ENCODE measurements at places on chromosomes 7 and 10.

- DNase-seq: no peak
These were observed 18.4 kb downstream of the GPNMB start for GRCh38 chr7:23264916-23265458.

DNA sequence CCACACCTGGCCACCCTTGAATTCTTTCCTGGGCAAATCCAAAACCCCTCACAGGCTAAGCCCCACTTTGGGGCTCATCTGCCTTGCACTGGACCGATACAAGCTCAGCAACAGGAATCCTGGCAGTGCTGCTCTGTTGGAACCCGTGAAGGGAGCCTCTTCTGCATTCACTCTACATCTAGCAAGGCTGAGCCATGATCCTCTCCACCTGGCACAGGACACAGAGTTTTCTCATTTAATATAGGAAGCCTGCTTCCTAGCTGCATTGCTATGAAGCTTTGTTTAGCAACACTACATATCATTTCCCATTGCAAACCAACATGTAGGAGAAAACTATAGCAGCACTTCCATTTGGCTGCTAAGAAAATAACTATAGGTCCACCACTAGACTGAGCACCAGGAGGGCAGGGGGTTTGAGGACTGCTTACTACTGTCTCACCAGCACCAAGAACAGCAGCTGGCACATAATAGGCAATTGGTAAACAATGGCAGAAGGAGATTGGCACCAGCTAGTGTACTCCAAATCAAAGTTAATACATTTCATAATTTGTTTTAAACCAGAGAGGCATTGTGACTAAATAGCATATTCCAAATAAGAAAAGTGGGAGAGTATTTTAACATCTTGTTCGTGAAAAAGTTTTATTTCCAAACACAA, 56.1 kb downstream of the CPVL start:
- DNase-seq: no peak

DNA sequence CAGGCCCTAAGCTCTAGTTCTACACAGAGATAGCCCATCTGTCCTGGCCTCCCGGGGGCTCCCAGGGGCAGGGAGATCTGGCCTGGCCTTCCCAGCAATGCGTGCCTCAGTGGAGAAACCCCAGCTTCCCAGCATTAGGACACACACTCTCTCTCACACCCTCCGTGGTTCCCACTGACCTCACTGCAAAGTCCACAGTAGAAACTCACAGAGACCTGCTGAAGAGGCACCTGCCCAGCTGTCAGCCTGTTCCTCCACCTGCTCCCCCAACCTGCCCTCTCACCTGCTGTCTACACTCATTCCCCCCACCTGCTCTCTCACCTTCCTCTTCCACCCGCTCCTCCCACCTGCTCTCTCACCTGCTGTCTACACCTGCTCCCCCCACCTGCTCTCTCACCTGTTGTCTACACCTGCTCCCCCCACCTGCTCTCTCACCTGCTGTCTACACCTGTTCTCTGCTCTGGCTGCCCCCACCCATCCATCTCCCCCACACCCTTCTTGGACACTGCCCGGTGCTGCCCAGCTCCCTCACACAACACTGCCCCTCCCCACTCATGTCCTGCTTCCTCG, 21.1 kb upstream of the PFKP start:
- no peak for DNase-seq

DNA sequence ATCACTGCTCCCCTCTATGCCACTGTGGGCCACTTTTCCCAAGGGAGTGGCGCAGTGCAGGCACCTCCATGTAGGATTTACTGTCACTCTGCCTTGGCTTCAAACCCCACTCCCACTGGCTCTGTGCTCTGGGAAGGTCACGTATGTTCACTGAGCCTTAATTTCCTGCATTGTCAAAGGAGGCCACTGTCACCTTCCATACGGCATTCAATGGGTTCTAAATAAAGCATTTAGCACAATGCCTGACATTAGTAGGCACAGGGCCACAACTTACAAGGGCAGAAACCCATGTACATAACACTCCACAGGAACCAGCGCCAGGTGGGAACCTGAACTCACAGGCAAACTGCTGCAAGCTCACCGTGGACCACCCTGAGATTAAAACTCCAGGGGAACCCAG, 196.4 kb downstream of the USP6NL start:
- DNase-seq: no peak

- no peak for DNase-seq
These were observed 11.9 kb upstream of the OR6V1 start for GRCh38 chr7:143040209-143040715.

DNA sequence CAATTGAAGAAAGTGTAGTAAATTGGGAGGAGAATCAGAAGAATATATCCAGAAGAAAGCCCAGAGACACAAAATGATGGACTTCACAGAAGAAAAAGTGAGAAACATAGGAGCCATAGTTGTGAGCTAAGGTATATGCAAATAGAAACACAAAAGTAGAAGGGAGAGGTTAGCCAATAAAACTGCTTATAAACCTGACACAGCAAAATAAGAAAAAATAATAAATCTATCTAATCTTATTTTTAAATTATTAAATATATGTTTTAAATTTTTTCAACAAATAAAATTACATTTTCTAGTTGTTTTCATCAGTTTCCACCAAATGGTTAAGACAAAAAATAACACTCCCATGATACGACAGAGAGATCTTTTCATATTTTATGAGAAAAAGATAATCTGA, 903.5 kb downstream of the DNAJB9 start:
- DNase-seq: no peak

DNA sequence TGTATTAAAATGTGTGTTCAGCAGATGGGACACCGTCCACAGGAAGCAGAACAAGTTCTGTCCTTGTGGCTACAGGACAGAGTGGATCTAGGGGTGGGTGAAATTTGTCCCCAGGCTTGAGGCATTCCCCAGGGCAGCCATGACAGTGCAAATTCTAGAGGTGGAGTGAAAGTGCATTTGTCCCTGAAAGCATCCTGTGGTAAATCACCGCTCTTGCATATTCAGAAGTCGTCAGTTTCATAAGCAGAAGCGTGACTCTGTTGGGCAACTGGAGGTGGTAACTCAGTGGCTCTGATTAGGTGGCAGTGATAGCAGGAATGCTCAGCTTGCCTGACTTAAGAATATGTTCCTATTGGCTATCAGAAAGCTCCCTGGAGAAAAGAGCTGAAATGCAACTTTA, 96.6 kb downstream of the SNX10 start:
- DNase-seq: no peak

DNA sequence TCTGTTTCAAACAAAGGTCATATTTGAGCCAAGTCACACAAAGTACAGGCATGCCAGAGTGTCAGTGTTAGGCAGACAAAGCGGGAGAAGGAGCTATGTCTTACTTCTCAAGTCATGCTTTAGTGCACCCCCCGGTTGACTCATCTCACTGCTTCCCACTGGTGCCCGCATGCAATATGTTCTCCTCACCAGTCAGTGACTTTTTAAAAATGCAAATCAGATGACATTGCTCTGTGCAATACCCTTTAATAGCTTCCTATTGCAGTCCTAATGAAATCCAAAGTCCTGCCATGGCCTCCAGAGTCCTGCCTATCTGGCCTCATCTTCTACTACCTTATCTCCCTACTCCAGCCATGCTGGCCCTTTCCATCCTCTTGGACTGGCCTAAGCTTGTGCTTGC, 429.1 kb downstream of the ACTR3B start:
- no peak for DNase-seq

GRCh38 chr10:124539935-124540641, 78.5 kb downstream of the LHPP start:
- DNase-seq: peak; percentile 78

DNA sequence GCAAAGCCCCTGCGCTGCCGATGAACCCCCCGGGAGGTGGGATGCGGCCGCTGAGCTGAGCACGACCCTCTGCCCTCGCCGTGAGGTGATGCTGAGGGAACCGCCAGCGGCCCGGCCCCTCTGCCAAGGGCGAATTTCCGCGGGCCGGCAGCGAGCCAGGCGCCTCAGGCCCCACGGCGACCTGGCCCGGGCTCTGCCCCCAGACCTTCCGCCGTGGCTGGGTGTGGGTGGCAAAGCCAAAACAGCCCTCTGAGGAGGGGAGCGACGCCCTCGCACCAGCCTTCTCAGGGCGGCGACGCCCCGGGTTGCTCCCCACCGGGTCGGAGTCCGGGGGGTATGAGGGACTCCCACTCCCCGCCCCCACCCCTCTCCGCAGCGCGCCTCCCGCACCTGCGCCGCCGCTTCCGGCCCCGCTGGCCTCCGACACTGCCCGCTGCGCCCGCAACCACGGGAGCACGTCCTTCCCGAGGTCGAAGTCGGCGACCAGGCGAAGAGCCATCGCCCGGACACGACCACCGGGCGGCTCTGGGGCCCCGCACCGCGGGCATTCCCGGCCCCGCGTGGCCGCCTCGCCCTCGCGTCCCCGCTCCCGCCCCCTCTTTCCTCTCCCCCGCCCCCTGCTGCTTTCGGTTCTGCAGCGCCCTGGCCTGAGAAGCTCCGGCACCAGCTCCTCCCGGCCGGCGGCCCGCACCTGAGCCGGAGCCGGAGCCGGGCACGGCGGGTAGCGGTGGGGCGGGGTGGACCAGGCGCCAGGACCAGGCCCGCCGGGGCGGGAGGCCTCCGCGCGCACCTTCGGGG, at the start of gene GSAP:
TSS of gene GSAP (minus strand) at position 527 of the 798 bp plus-strand sequence. CDS start at position 499, 28 bp downstream.
- DNase-seq: peak; percentile 65

- no peak for DNase-seq
These were observed 32.9 kb downstream of the TMEM168 start for GRCh38 chr7:112757337-112757736.
